ENCODE measurements at places on chromosomes 3 and 15.

DNA sequence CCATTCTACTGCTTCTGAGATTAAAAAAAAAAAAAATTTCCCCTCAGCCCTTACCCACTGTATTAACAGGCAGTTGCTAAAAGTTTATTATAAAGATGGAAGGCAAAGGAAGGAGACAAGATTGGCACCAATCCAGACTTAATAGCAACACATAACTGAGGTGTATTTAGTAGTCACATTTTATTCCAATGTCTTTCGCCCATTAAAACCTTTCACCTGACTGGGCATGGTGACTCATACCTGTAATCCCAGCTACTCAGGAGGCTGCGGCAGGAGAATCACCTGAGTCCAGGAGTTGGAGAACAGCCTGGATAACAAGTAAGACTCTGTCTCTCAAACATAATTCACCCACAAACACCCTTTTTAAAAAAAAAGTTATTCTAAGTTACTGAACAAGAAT lies 4.4 kb downstream of the ACAP2 start:
- DNase-seq, result no peak

DNA sequence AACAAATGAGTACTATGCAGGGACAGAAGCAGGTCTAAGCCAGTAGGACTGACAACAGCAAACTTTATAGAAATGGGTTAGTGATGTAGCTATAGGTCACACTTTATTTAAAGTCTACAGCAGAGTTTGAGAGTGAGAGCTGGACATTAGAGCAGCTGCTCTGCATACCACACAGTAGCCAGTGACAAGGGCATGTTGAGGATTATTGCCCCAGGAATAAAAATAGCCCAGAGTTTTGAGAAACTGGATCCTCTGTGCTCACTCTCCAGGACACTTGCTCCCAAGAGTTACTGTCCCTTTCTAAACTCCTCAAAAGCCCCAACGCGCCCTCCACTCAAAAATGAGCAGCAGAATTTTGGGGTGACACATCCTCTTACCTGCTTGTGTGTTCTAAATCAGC lies 21.1 kb downstream of the LRTM1 start:
- no peak for DNase-seq

- DNase-seq, result no peak
These were observed 63.9 kb downstream of the ADCY5 start for GRCh38 chr3:123385001-123385401.

GRCh38 chr15:63347074-63347857 lies 34.4 kb downstream of the CA12 start:
- DNase-seq, result no peak

DNA sequence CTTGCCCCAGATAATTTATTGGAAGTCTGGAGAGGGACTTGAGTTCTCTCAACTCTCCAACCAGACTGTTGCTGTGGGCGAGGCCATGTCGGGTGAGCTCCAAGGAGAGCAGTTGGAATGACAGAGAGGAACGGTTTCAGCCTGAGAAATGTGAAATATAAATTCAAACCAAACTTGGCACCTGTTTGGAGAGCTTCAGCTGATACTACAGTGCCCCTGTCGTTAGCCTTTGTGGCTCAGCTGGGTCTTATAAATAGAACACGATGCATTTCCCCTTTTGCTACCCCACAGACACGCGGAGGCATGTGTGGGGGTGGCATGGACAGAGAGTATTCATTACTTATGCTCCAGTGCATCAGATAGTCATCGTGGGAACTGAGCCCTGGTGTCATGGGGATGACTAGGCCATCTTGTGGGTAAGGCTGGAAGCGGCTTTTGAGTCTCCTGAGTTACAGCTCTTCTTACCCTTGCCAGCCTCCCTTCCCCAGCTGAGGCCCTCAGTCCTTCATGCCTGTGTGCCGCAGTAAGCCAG lies 15.6 kb downstream of the SMAD3 start:
- no peak for DNase-seq

- DNase-seq, result no peak
These were observed 173.3 kb upstream of the MBNL1 start for GRCh38 chr3:152095472-152095871.

DNA sequence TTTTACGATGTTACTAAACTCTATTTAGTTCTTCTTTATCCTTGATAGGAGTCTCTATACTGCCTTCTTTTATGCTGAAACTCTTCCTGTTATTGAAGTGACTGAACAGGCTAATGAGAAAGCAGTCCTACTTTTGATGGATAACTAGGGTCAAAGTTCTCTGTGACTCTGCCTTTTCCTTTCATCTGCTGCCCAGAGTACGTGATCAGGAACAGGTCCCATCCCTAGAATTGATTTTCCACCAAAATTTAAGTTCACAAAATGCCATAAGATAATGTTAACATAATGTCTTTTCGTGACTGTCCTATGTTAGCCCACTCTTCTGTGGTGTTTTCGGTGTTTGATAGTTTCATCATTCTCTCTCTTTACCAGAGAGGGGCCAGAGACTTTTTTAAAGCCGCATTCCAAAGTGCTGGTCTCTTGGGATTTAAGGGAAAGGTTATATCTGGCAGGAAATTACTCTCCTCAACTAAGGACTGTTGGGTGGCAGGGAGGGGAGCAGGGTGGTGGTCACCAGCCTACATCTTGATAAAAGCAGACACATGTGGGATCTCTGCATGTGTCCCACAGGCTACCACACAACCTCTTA lies 50.3 kb upstream of the PLXND1 start:
- DNase-seq, result no peak

DNA sequence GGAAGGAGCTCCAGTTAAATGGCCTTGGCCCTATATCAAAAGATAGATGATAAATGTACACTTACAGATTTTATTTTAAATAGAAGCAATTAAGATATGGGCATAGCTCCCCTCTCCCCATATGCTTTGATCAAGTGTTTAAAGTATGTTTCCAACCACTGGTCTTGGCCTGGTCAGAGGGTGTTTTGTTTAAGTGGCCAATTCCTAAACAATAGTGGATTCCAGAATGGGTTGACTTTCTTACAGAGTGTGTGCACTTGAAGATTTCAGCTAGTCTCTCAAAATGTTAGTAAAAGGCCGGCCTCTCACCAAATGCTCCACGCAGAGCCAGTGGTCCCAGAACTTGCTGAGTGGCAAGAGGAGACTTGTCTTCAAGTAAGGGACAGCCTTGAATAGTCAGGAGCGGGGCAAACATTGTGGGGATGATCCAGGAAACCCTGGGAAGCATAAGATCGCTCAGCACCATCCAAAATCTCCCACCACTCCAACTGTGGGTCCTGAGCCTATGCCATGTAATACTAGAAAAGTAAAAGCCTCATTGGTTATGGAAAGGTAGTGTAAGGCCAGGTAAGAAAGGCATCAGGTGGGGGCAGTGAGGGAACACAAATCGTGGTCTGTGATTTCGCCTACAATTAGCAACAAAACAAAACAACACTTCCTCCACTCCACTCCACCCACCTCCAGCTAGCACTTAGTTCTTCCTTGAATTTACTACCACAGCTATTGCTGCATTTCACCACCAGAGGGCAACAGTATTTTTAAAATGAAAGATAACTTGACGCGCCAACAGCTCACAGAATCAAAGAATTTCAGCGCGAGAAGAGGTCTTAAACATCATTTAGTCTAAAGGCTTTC lies 4.8 kb downstream of the RARRES1 start:
- peak; percentile 51 for DNase-seq

DNA sequence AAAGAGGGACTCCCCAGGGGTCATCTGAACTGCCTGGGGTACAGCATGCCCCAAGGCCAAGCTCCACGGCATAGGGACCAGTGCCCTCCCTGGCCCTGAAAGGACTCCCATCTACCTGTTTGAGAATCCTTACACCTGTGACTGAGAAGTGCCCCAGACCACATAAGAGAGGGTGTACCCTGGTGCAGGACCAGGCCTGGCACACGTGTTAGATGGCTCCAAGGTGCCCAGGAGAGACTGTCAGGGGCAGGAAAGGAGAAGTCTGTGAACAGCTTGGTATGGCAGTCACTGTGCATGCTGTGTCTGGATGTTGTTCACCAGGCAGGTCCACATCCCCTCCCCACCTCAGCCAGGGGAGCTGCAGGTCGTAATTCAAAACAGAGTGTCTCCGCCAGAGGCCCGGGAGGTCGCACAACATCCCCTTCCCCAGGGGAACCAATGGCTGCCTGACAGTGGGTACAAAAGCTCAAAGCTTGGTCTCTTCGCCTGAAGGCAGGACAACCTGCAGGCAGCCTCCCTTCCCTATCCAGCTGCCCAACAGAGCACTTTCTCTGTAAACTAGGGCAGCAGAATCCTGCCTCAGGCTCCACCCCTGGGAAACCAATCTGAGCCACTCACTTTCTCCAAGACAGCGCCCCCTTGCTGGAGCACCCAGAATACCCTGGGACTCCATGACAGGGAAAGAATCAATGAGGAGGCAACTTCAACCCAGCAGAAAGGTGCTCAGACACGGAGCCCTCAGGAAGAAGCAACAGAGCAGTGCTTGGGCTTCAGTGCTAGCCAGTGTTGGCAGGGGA lies 3.9 kb downstream of the NUP210 start:
- no peak for DNase-seq

- DNase-seq, result no peak
These were observed 887.4 kb upstream of the ROBO1 start for GRCh38 chr3:80655216-80655615.

- DNase-seq, result no peak
These were observed 62.6 kb downstream of the OSBPL10 start for GRCh38 chr3:31918179-31919150.

- peak; percentile 59 for DNase-seq
These were observed 148.9 kb upstream of the IL12A start for GRCh38 chr3:159839561-159840379.
